ELF-1 (cell line): ENCODE measurements at places on chromosomes 11 and 22.

DNA sequence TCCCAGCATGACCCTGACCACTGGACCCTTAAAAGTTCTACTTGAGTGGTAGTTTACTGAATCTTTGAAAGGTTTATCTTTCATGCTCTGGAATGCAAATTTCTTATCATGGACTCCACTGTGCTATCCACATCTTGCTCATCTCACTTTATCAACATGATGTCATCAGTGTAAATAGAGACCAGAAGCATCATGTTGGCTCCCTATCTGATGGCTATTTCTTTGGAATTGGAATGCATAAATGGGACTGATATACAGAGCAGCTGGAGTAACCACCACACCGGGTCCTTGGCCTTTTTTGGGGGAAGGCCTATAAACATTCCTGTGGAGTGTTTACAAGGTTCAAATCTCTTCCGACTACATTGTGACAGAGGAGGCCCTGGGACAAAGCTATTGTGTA lies 74.1 kb upstream of the CEP126 start:
- no peak for DNase-seq

DNA sequence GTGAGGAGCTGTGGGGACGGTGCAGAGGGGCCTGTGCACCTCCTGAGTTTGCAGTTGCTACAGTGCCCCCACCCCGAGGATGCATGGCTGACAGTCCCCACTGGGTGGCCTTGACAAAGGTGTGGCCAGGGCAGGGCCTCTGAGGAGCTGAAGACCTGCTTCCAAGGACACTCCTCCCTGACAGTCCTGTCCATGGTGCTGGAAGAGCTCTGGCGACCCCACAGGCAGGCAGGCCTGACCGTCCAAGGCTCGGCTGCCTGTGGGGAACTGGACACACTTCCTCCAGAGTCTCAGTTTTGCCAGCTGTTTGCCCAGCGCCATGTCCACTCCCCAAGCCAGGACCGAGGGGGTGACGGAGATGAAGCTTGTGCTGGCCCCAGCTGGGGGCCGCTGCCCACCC lies 32.7 kb downstream of the BRSK2 start:
- DNase-seq, result peak; percentile 50

GRCh38 chr11:123413636-123414035 lies 16.4 kb upstream of the GRAMD1B start:
- DNase-seq, result no peak

GRCh38 chr11:100892886-100893285 lies 205.8 kb downstream of the ARHGAP42 start:
- no peak for DNase-seq

GRCh38 chr11:80841675-80842074 lies 1400.8 kb upstream of the TENM4 start:
- no peak for DNase-seq
